ENCODE measurements at places on chromosomes 2 and 18.
A peak's percentile ranks its signal among the peaks of the same experiment; 100 is the strongest.

GRCh38 chr2:237064203-237065070, 21.3 kb upstream of the COPS8 start:
- no peak for DNase-seq

DNA sequence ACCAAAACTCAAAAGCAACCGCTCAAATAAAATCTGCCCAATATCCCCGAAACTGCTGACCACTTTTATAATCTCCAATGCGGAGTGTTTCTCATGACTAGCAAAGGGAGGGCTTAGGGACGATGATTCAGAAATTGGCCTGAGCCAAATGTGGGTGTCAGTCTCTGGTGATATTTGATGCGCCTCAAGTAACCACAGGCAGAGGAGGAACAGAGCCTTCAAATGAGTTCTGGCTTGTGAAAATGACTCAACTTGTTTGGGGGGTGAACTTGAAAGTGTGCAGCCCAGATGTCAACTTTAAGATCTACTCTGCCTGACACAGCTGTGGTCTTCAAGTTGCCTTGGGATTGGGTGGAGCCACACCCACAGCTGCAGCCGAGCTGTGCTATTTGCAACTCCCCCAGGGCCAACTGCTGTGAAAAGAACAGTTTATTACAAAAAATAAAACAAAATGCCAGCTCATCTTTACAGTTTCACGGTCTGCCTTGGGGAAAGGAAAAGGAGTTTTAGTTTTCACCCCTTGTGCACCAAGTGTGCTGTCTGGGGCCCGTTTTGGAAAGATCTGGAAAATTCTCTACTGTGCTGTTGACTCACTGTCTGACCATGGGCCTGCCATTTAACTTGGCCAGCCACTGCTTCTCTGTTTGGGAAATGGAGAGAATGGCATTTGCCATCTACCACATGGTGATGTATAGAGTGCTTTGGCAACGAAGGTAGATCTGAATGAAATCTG, 222.1 kb downstream of the MTX2 start:
- no peak for DNase-seq

DNA sequence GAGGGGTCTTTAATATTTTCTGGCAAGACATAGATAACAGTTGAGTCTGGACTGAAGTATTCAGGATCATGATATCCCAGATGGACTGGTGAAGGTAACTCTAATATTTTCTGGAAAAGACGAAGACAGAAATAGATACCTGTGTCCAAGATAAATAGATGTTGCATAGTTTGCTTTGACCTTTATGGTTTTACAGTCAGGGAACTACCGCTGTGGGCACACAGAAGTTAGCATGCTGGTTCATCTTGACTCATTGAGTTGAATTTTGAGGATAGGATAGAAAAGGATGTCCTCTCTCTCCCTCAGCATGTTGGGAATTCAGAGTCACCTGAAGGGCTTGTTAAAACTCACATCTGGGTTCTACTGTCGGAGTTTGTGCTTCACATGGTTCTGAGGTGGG, 20.8 kb downstream of the KCNE4 start:
- DNase-seq, result no peak

DNA sequence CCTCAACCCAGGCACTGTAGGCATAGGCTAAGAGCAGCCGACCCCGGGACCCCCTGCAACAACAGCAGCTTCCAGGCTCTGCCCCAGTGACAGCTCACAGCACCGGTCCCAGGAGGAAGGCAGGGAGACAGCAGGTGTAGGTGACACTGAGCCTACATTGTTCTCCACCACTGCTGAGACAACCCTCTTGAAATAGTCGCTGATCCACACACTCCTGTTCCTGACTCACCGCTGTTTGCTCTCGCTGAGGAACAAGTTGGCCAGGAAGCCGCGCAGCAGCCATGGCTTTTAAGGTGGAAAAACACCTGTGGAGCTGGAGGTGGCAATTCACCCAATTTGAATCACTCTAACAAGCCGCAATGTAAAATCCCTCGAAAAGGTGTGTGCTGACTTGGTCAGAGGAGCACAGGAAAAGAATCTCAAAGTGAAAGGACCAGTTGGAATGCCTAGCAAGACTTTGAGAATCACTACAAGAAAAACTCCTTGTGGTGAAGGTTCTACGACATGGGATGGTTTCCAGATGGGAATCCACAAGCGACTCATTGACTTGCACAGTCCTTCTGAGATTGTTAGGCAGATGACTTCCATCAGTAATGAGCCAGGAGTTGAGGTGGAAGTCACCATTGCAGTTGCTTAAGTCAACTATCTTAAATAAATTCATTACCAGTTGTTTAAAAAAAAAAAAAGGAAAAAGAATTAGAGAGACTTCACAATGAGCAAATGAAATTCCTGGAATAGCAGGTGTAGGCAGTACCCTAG, 167.5 kb downstream of the ARL4C start:
- DNase-seq, result no peak

GRCh38 chr2:11863513-11864328, 117.3 kb downstream of the LPIN1 start:
- peak; percentile 44 for DNase-seq

GRCh38 chr2:168851674-168852320, 38.4 kb downstream of the SPC25 start:
- DNase-seq, result no peak

DNA sequence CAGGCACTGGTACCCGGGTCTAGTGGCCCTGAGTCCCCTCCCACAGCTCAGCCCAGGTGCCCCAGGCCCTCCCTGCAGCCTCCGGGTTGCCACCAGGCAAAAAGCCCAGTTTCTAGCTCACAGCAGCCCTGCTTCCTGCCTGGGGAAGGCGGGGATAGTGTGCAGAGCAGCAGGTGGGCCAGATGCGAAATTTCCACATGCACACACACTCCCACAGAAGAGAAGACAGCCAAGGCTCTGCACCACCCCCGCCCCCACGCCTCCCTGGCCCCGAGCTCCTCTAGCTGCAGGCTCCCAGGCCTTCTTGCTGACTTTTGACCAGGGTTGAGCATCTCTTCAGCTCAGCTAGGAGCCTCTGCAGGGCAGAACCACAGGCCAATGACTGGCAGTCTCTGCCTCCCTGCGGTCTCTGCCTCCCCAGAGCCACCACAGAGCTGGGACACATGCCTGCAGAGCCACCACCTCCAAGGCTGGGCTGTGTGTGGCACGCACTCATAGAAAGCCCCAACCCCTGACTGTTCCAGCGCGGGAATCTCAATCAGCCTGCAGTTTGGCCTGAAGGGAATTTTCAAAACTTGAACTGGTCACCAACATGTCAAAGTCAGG, 7.2 kb downstream of the SLC66A2 start:
- no peak for DNase-seq

GRCh38 chr18:12281861-12282260, 26.2 kb upstream of the TUBB6 start:
- DNase-seq, result no peak

GRCh38 chr2:103346780-103347179, 584.9 kb downstream of the TMEM182 start:
- DNase-seq, result no peak

- DNase-seq, result no peak
Measured at GRCh38 chr18:62200121-62200914, 13.3 kb downstream of the RELCH start.

DNA sequence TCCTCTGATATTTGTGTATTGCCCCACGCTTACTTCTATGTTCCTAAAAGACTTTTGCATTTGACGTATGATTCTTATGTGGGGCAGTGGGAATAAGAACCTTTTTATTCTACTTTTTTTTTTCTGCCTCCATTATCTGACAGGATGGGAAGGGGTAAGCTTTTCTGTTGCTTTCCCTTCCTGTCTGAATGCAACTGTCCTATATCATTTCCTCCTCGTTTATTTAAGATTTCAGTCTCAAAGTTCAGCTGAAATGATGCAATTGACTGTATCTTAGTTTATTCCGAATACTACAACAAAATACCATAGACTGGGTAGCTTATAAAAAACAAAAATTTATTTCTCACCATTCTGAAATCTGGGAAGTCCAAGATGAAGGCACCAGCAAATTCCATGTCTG, 24.1 kb upstream of the HNMT start:
- DNase-seq, result no peak

DNA sequence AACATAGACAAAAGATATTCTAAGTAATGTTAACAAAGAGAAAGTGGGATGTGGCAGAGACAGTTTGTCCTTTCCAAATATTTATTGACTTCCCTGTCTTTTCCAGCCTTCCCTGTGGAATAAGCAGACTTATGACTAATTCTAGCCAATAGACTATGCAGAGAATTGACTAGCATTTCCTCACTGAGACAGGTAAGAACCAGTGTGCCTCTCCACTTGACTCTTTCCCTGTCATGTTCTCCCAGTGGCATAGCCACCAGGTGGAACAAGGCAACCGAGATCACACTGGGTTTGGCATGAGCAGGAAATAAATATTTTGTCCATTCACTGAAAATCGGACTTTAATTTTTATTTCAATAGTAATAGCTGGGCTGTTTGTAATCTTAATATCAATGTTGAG, 168.1 kb upstream of the CTAGE1 start:
- DNase-seq, result no peak

DNA sequence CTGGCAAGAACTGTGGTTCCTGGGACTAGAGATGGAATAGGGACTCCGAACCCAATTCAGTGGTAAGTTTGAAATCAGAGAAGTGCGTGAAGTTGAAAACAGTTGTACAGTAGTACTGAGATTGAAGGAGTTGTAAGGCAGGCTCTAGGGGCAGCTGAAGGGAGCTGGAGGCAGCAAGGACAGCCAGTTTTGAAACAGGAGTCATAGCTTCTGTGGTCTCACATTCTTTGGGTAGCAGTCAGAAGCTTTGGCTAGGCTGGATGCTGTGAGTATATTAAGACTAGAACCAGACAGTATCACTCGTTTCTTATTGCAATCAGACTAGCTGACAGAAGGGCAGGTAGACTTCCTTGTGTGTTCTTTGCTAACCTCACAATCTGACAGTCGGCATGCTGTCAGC, 64.5 kb upstream of the ADAM23 start:
- DNase-seq, result no peak

All from activated CD4-positive, alpha-beta T cell treated with anti-CD3 and anti-CD28 coated beads, Interleukin-2, amount 50 U/mL, for 24 hours (primary cell).